ENCODE measurements at places on chromosomes 4 and X. TPM values are rescaled to one million over a fixed set of nuclear protein-coding genes. Genes with fewer than 3 reads are reported as not detected.

GRCh38 chr4:122576261-122577188 lies 44.3 kb downstream of the IL21 start:
- peak; percentile 15 for DNase-seq

DNA sequence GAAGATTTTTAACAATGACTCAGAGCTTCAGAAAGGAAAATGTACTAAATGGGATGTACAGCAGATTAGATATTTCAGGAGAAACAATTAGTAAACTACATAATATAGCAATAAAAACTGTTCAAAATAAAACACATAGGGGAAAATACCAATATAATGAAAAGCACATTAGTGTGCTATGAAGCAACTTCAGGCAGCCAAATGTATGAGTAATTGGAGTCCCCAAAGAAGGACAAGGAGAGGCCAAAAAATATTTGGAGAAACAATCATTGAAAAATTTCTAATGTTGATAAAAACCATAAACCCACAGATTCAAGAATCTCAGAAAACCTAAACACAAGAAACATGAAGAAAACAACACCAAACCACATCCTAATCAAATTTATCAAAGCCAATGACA lies 129.3 kb upstream of the CHRDL1 start:
- DNase-seq, result no peak

GRCh38 chrX:56798866-56799758 lies 70.1 kb downstream of the NBDY start:
- no peak for DNase-seq

- peak; percentile 81 for DNase-seq
Measured at GRCh38 chr4:185470501-185471195, 885 bp downstream of the CCDC110 start.

- DNase-seq, result no peak
Measured at GRCh38 chr4:6943012-6943884, 33.6 kb downstream of the TBC1D14 start.

DNA sequence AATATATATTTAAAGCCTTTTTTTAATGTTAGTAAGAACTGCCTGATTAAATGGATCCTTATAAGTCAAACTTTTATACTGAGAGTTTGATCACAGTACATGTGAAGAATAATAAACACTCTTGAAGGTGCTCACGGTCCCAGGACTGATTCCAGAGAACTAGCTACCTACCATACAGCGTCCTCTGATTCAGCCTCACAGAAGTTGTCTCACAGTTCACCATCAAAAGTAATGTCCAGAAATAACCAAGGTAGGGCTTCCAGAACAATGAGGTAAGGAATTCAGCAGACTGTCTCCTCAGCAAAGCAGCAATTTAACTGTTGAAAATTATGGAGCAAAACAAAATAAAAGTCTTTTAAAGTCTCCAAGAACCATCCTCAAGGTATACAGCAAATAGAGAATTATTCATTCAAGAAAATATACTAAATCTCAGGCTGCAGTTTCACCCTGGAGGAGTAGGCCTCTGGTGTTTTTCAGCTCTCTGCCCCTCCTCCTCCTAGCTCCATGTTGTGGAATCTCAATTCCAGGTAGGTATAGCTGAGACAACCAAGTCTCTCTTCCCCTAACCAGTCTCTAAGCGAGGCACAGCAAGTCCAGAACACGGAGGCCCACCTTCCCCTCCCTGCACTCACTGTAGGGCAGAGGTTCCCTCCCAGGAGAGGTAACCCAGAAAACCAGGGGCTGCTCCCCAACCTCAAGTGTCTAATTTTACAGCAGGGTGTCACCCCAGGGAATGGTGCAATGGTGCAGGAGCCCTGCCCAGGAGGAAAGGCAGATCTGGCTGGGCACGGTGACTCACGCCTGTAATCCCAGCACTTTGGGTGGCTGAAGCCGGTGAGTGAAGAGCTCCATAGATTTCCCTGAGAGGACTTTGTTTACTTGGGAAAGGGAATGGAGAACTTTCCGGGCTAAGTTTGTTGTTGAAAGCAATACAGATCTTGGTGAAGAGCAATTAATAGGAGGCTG lies 28.6 kb downstream of the FAM241A start:
- DNase-seq, result no peak

GRCh38 chr4:139465922-139466321 lies 12.0 kb downstream of the RAB33B start:
- DNase-seq, result no peak

- no peak for DNase-seq
Measured at GRCh38 chrX:40318801-40319200, 221.0 kb upstream of the BCOR start.

DNA sequence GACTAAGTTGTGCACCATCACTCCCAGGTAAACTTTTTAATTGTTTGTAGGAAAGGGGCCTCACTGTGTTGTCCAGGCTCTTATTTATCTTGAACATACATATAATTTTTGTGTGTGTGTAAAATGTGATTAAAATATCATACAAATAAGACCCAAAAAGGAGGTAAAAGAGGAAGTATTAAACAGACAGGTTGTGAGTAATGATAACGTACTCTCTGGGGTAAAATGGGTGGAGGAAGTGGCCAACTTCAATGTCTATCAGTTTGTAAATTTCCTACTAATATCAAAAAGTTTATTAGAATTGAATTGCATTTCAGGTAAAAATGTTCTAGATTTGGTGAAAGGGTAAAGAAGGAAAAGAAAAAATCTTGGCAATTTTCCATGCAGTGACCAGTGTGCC lies 48.8 kb downstream of the SULT1E1 start:
- DNase-seq, result no peak

DNA sequence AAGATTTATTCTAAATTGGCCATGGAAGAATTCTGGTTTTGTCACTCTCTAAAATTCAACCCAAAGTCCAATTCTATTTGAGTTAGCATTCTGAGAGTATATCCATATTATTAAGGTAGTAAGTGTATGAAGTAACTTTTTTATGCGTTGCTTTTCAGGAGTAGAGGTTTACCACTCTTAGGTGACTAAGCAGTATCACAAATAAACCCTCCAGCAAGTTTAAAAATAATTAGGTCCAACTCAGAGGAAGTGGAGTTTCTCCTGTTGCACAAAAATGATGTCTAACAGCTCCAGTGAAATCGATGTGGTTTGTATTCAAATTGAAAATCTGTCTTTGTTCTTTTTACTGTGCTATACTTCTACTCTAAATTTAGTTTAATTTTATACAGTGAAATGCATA lies 6.6 kb downstream of the SCML1 start:
- no peak for DNase-seq

DNA sequence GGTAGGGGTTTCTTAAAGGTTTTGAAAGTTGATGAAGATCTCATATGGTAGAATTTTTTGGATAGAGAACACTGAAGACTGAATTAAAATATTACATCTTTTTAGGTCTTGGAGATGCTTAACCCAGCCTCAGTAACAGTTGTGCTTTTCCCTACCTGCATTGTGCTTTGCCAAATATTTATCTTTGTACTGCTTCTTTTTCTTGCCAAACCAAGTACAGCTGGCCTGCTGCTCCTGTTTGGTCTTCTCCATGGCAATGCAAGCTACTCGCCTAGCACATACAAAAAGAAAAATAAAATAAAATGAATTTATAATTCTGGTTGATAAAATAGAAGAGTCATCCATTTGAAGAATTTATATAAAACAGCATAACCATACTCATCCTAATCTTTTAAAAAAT lies 95.4 kb downstream of the NYX start:
- no peak for DNase-seq

- no peak for DNase-seq
Measured at GRCh38 chr4:56438766-56439165, 2.7 kb downstream of the PAICS start.

GRCh38 chr4:52979821-52980590 lies 117.9 kb downstream of the RASL11B start:
- no peak for DNase-seq

- DNase-seq, result no peak
Measured at GRCh38 chrX:10904220-10904619, 206.9 kb upstream of the HCCS start.

ARHGAP36 gene
- not detected for total RNA-seq

MTMR8 gene
- total RNA-seq, result 11.8 TPM

CPE gene
- total RNA-seq, result not detected

ANXA3 gene
- total RNA-seq, result not detected

BBS12 gene
- total RNA-seq, result 3.4 TPM

PGRMC2 gene
- 30.7 TPM for total RNA-seq

CORIN gene
- 0.25 TPM for total RNA-seq

Measured in B cell (primary cell).